SW 1271 (cell line): ENCODE measurements at places on chromosomes 3 and 15.

- DNase-seq, result peak; percentile 71
Observed at GRCh38 chr3:187101184-187102072, 37.9 kb downstream of the RPL39L start.

DNA sequence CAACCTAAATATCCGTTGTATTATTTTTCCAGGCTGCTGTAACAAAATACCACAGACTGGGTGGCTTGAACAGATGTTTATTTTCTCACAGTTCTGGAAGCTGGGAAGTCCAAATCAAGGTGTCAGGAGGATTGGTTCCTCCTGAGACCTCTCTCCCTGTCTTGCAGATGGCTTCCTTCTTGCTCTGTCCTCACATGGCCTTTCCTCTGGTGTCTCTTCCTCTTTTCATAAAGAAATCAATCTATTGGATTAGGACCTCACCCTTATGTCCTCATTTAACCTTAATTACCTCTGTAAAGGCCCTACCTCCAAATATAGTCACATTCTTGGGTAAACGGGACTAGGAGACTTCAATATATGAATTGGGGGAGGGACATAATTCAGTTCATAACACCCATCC, 89.2 kb upstream of the PLCL2 start:
- DNase-seq, result no peak

- DNase-seq, result no peak
Observed at GRCh38 chr3:17243621-17244020, 358.9 kb downstream of the PLCL2 start.

GRCh38 chr3:169954142-169954756, 12.4 kb upstream of the SEC62 start:
- DNase-seq, result no peak

DNA sequence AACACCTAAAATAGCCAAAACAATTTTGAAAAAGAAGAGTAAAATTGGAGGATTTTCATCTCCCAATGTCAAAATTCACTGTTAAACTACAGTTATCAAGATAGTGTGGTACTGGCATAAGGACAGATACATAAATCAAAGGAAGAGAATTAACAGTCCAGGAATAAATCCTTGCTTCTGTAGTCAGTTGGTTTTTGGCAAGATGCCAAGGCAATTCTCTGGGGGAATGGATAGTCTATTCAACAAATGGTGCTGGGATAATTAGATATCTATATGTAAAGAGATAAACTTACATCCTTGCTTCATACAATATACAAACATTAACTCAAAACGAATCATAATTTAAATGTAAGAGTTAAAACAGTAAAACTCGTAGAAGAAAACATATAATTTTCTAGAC, 57.9 kb upstream of the SELENOK start:
- DNase-seq, result no peak

DNA sequence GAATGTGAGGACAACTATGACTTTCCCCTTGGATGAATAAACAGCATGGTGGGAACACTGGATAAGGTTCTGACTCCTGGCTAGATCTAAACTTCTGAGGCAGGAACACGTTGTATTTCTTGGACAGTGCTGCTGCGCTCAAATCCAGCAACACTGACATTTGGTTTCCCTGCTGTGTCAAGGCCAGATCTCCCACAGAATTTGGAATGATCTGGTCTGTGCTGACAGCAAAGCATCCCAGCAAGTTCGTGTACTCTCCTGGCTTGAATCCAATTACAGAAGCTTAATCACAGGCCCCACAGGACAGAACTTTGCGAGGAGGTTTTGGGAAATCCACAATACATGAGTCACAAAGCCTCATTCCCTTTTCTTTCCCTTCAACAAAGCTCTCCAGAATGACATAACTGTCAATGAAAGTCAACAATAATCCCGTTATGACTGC, 92.5 kb downstream of the ADAMTS9 start:
- no peak for DNase-seq

DNA sequence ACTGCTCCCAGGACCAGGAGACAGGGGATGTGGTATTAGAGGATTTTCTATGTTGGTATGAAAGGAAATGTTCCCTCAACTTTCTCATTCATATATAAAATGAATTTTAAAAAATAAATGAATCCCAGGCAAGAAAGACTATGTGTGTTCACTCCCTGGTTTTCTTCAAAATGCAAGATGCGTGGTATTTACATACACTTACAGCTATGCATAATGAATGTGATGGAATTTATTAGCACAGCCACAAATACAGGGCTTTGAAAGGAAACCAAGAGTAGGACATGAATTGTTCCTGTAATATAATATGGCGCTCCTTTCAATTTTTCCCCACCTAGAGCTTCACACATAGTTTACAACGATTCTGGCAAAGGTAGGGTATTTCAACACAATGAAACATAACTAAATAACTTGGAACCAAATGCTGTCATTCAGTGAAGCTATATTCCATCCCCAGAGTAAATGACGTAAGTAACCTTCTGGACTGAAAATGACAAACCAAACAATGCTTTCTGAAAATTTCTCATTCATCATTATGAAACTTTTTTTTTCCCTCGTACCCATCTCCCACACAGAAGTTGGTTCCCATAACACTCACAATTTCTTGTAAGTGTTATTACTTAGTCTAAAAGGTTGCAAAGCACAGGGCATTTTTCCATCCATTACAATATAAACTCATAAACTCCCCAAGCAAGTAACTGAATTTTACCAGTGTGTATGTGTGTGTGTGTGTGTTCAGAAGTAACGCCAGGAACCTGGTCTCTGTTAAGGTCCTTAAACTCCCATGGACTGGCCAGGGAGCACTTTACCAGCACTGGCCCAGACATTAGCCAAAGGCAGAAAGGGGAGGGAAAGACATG, 41.8 kb downstream of the CBLB start:
- DNase-seq, result no peak

DNA sequence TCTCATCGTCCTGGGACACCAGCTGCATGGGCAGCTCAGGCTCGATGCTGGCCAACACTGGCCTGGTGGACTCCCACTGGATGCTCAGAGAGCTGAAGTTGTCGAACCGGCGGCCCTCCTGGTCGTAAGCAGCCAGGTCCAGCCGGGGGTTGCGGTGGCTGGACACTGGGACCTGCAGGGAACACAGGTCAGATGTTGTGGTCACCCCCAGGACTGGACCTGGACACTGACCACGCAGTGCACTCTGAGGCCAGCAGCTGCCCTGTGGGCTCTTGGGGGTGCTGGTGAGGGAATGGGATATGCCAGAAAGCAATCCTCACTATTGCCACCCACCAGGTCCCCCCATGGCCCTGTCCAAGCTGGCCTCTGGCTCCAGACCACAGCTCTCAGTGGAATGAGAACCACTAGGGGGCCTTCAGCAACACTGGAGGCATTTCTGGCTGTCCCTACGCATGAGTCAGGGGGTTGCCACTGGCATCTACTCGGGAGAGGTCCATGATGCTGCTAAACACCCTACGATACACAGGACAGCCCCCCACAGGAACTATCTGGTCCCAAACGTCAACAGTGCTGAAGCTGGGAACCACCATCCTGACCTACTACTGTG, 66.1 kb downstream of the NUP210 start:
- DNase-seq, result no peak

GRCh38 chr3:184211718-184212117, 17.7 kb upstream of the VWA5B2 start:
- DNase-seq, result no peak
